ENCODE measurements at places on chromosomes 6 and 20. TPM values are rescaled to one million over a fixed set of nuclear protein-coding genes. Genes with fewer than 3 reads are reported as not detected.

DNA sequence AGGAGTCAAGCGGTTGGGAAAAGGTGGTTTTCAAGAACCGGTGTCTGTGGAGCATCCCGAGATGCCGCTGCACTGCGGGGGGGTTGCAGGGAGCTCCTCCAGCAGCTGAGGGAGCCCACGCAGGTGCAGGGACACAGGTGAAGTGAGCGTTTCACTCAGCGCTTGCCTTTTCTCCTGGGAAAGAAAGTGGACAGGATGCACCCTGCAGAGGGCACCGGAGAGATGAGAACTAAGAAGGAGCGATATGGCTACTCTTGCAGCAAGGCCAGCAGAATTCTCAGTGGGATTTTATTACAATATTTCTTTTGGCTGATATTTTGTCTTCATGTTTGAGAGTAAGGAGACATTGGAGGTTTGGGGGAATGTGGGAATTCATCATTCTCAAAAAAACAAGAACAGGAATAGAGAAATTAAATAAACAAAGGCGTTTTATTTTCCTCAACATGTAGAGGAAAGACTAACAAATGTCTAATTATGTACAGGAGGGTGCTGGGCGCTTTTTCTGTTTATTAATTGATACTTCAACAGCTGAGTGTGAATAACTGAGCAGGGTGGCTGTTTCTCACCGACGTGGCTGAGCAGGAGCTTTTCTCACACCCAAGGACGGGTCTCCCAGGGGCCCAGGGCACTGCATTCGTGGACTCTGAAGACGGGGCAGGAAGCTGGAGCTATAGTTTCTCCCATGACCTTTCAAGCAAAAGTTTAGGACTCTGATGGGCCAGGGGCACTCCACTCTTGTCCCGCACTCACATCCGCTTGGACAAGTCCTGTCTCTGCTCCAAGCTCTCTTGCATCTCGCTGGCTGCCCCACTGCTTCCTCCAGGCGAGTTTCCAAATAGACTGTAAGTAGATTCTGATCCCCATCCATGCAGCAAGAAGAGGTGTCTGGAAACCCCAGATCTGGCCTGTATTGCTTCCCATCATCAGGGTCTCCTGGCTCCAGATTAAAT is 176.1 kb downstream of the SMOC2 start:
- H3K27me3 ChIP-seq, result no peaks in the 10 kb centered on the region
- no peak overlapping the region for H3K4me3 ChIP-seq
- H3K4me1 ChIP-seq, result no peaks in the 10 kb centered on the region
- H3K27ac ChIP-seq, result no peak overlapping the region

FAM83B gene
- 0.13 TPM for polyA plus RNA-seq

ANKRD6 gene
- polyA plus RNA-seq, result 9.2 TPM

KIF25 gene
- polyA plus RNA-seq, result 0.24 TPM

GRCh38 chr20:36658300-36658699 is 12.3 kb upstream of the SLA2 start:
- H3K27me3 ChIP-seq, result no peaks in the 10 kb centered on the region
- H3K36me3 ChIP-seq, result peaks cover 26% of the 10 kb centered on the region
- no peak overlapping the region for H3K27ac ChIP-seq
- H3K4me3 ChIP-seq, result no peak overlapping the region

- DNase-seq, result no peak
- H3K4me1 ChIP-seq, result peaks cover 17% of the 10 kb centered on the region
- no peak overlapping the region for H3K4me3 ChIP-seq
- no peaks in the 10 kb centered on the region for H3K27me3 ChIP-seq
- H3K36me3 ChIP-seq, result no peaks in the 10 kb centered on the region
Observed at GRCh38 chr6:157677235-157677634, 145.8 kb upstream of the SNX9 start.

ZC2HC1B gene
- not detected for polyA plus RNA-seq

PROCR gene
- polyA plus RNA-seq, result 31.0 TPM

DNA sequence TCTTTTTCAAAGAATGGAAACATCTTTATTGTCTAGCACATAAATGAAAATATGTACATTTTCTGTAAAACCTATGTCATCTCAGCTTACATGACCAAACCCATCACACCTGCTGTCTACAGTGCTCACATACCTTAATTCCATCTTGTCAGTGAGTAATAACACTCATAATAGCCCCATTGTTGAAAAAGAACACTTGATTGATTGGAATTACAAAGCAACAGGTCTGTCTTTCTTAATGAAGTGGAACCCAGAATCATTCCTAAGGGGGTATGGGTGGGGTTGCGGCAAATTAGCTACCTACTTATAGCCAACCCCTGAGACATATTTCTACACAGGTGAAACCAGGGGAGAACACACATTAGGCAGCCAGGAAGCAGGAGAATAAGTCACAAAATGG is 20.2 kb downstream of the ADGRF4 start:
- no peaks in the 10 kb centered on the region for H3K36me3 ChIP-seq
- no peak for DNase-seq
- no peaks in the 10 kb centered on the region for H3K27me3 ChIP-seq
- no peak overlapping the region for H3K27ac ChIP-seq
- H3K4me3 ChIP-seq, result no peak overlapping the region

GRCh38 chr6:139439349-139439748 is 64.9 kb upstream of the CITED2 start:
- no peak overlapping the region for H3K4me3 ChIP-seq
- peak; percentile 39 for DNase-seq
- peaks cover 11% of the 10 kb centered on the region for H3K4me1 ChIP-seq
- no peaks in the 10 kb centered on the region for H3K27me3 ChIP-seq
- H3K36me3 ChIP-seq, result no peaks in the 10 kb centered on the region

WFDC10B gene
- polyA plus RNA-seq, result 2.0 TPM

DNA sequence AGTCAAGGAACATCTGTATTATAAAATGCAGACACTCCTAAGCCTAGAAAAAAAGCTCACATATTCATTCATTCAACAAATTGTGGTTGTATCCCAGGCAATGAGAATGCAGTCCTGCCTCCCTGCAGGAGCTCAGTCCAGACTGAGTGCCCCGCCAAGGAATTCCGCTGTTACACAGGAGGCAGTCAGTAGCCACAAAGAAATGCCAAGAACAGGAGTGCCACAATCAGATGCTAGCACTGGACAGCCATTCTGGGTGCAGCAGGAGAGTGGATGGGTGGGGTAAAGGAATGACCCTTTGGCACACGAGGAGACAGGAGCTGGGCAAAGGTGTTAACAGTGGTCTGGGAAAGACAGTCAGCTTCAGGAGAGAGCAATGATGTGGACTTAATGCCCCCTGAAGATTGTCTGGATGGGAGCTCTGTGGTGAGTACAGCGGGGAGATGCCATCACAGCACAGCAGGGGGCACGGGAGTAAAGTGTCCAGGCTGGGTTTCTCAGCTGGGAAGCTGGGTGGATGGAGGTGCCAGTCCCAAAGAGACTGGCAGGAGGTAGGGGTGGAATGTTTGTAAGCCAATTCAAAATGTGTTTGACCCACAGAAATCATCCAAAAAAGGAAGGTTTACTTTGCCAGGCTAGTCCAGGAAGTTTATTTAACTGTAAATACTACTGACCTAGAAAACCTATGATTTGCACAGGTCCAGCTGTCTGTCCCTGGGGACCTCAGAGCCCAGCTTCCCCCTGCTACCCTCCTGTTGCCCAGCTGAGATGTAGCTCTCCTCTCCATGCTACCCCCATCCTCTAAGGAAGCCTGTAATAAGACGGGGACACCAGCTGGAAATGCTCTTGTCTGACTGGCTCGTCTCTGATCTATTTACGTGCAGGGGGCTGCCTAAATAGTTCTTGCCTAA is 84.1 kb downstream of the SLC23A2 start:
- H3K4me1 ChIP-seq, result no peaks in the 10 kb centered on the region
- H3K36me3 ChIP-seq, result peaks cover 5% of the 10 kb centered on the region
- no peaks in the 10 kb centered on the region for H3K27me3 ChIP-seq
- H3K4me3 ChIP-seq, result no peak overlapping the region

RHAG gene
- polyA plus RNA-seq, result not detected

- DNase-seq, result no peak
- no peaks in the 10 kb centered on the region for H3K27me3 ChIP-seq
- H3K4me3 ChIP-seq, result no peak overlapping the region
Observed at GRCh38 chr6:9527679-9528286, 887.1 kb downstream of the TFAP2A start.

DNA sequence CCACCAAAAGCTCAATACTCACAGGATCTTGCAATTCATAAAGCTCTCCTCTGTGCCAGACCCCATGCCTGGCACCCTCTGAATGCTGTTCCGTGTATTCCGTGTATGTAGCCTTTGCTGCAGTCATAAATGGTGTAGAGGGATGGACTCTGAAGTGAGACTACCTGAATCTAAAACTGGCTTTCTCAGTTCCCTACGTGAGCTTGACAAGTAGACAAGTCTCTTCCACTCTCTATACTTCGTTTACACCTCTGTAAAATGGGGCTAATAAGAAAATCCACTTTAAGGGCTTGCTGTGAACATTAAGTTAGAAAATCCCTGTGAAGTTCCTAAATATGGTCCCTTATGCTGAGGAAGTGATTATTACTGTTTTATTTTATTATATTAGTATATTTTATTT is 31.5 kb downstream of the PPP1R16B start:
- H3K27me3 ChIP-seq, result peaks cover 3% of the 10 kb centered on the region
- DNase-seq, result no peak
- H3K36me3 ChIP-seq, result no peaks in the 10 kb centered on the region
- no peak overlapping the region for H3K4me3 ChIP-seq

DNA sequence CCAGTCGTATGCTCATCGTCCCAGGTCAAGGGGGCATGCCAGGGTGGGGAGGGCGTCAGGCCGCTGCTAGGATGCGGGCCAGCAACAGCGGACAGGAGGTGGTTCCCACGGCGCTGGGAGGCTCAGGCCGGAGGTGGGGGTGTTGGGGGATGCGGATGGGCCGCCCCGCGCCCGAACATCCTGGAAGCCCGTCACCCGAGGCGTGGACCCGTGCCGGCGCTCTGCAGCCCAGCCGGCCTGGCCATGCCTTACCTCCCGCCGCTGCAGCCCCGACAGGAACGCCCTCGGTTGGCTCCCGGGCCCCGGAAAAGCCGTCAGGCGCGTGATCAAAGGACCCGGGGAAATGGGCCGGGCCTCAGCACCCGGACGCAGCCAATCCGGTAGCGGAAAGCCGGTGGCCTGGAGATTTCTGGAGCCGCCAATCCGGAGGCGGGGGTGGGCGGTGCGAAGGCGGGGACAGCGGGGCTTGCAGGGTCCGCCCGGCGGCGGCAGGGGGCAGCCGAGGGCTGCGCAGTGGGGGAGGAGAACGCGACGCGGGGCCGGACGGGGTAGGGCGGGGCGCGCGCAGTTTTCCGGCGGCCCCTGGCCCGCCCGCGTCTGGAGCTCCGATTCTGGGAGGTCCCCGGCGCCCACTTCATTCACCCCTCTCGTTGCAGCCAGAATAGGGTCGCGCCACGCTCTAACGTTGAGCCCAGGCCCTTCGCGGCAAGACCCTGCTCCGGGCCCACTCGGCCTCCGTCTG is at the start of gene SMIM29:
Gene SMIM29, minus strand, starts transcription at position 280 of the 742 bp plus-strand sequence. CDS start 1,215 bp downstream, outside the sequence.
- H3K4me3 ChIP-seq, result peak within 1 kb of the TSS; percentile 87
- peak; percentile 96 for DNase-seq
- H3K27me3 ChIP-seq, result no peaks in the 10 kb centered on the region
- H3K36me3 ChIP-seq, result no peaks in the 10 kb centered on the region
- H3K4me1 ChIP-seq, result peaks cover 12% of the 10 kb centered on the region

CALHM6 gene
- polyA plus RNA-seq, result 20.8 TPM

DNA sequence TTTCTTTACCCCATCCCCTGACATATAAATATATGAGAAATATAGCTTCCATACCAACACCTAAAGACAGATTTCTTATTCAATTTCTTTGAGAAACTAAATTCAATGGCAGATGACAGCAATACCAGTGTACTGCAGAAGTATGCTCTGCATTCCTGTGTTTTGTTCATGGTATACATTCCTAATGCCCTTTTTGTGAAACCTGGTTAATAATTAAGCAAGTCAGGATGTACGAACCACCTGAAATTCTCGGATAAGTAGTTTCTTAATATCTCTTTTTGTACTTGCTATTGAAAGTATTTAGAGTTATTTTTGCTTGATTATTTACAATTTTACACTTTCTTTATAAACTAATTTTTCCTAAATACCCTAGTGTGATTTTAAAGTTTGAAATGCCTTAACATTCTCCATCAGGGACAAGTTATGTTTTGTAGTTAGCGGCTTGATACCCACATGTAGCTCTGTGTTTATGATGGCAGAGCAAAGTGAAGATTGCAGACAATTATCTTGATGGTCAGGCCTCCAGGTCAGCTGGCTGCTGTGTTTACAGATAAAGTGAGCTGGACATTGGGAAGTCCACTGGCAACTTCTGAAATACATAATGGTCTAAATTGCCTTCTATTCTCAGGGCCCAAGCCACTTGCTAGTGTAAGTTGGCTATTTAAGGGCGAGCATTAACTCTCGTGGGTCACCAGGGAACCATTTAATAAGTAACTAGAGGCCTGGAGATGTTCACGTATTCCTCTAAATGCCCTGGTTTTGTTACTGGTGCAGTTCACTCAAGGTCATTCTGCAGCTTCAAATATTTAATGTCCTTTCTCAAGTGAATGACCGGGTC is 58.2 kb downstream of the PLCB1 start:
- H3K4me1 ChIP-seq, result no peaks in the 10 kb centered on the region
- no peaks in the 10 kb centered on the region for H3K36me3 ChIP-seq
- H3K27me3 ChIP-seq, result no peaks in the 10 kb centered on the region
- no peak overlapping the region for H3K27ac ChIP-seq
- peak; percentile 24 for DNase-seq
- no peak overlapping the region for H3K4me3 ChIP-seq

DNA sequence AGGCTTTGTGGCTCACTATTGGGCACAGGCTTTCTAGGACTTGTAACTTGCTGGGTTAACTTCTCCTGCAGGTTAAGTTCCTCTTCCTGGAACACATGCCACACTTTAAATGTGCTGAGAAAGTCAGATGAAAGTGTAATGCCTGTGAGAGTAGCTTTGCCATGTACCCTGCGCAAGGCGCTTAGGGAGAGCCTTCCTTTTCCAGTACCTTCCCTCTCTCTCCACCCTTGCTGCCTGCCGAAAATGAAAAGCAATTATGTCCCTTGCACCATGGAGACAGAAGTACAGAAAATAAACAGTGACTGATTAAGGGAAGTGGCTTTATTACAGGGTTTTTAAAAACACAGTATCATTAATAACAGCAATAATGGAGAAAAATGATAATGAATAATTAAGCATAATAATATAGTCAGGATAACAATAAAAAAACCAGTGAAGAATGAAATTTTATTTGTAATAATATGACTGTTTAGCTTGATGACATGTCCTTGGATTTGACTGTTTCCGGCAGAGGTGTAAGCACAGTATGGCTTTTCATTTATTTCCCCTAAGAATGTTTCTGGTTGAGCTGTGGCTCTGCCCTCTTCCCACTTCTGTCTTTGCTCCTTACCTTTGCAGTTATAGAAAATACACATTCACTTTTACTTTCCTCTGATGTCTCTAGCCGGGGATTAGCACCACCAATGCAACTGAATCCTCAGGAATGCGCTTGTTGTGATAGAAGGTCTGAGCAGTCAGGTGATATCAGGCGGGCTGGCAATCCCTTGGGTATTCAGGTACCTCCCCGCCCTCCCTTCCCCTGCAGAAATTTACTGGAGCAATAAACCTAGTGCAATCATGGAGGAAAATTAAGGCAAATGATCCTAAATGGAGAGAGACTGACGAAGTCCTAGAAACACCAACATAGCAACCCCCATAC is 472.3 kb upstream of the CITED2 start:
- H3K27me3 ChIP-seq, result no peaks in the 10 kb centered on the region
- DNase-seq, result peak; percentile 31
- H3K4me3 ChIP-seq, result no peak overlapping the region
- H3K27ac ChIP-seq, result peak overlapping the region; percentile 59
- no peaks in the 10 kb centered on the region for H3K4me1 ChIP-seq

Measured in lung (tissue), 17 donors.